ENCODE measurements at places on chromosomes 12 and 14. TPM values are rescaled to one million over a fixed set of nuclear protein-coding genes. Genes with fewer than 3 reads are reported as not detected.

E2F7 gene
- 7.9 TPM for total RNA-seq

CIROP gene
- not detected for total RNA-seq

HOXC9 gene
- total RNA-seq = not detected

INSM2 gene
- total RNA-seq = not detected

Data from activated CD8-positive, alpha-beta memory T cell treated with anti-CD3 and anti-CD28 coated beads for 36 hours (primary cell).